Sigmoid colon (tissue), 7 donors: ENCODE measurements at places on chromosomes 3 and 15.

- no peak for DNase-seq
These were observed 44.6 kb upstream of the POLG start for GRCh38 chr15:89379251-89379695.

DNA sequence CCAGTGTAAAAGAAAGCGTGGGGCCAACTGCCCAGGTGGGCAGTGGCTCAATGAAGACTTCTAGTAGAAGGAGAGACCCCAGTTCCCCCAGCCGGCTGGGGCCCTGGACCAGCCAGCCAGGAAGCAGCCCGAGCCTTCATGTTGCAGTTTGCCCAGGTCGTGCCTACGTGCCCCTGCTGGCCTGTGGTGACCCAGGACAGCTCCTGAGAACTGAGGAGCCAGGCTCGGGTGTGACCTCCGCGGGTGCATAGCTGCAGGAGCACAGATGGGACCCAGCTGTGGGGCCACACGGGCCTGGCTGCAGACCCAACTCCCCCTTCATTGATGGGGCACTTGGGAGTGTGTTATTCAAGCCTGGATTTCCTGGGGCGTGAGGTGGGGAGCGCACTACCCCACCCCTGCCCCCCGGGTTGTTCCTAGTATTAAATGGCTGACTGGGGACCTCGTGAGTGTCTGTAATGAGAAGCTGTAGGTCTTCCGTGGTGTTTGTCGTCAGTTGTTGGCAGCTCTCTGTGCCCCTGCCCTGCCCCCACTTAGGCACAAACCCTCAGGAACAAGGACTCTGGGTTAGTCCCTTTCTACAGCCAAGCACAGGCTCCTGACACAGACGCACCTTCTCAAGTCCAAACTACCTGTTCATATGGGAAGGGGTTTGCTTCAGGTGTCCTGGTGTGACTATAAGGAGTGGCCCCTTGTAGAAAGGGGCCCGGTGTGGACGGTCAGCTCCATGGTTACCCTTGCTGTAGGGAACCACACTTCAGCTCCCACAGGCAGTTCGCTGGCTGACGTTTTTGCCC is 39.1 kb downstream of the IDH2 start:
- no peak for DNase-seq

DNA sequence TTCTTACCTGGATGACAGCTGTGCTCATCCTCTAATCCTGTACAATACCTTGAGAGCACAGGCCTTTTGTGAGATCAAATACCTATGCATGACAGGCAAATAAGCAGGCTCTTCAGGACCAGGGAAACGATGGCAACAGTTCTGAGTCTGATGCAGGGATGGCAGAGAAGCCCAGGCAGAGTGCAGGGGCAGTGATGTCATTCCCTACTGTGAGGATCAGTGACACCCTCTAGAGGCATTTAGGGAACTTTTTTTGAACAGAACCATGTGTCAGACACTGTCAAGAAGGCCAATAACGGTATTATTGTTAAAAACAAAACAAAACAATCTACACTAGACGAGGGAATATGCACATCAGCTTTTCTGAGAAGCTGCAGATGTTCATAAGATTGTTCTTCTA is 314.8 kb upstream of the CTDSPL start:
- no peak for DNase-seq

GRCh38 chr3:25938566-25939325 is 148.9 kb downstream of the OXSM start:
- no peak for DNase-seq

DNA sequence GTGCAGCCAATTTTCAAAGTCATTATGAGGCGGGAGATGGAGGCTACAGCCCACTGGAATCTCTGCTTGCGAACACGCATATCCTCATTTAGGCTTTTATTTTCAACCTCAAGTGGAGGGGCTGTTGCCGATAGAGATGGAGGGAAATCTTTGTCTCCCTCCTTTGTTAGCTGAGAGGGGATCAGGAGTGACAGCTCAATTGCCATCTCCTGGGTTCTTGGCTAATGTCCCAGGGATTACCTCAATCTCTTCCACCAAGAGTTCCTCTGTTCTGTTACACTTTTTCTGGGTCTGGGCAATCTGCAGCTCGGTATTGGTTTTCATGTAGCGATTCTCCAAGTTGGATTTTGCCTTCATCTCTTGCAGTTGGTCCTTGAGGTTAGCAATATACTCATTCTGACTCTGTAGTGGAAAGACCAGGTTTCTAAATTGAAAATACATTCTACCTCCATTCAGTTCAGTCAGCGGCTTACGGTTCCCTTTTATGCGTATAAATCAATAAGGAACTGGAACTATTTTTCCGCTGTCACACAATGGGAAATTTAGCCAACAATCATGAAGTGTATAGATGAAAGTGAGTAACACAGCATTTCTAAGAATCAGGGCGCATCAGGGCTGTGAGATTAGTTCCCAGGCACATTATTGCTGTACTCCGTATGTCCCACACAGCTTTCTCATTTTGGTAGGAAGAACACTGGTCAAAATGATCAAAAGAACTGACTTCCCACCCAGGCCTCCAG is 36.2 kb upstream of the RPL35A start:
- DNase-seq, result no peak

GRCh38 chr15:78243491-78243941 is 9.2 kb upstream of the ACSBG1 start:
- peak; percentile 79 for DNase-seq
